Transverse colon (tissue), 4 donors: ENCODE measurements at places on chromosomes 7 and 10. TPM values are rescaled to one million over a fixed set of nuclear protein-coding genes. Genes with fewer than 3 reads are reported as not detected.

DNA sequence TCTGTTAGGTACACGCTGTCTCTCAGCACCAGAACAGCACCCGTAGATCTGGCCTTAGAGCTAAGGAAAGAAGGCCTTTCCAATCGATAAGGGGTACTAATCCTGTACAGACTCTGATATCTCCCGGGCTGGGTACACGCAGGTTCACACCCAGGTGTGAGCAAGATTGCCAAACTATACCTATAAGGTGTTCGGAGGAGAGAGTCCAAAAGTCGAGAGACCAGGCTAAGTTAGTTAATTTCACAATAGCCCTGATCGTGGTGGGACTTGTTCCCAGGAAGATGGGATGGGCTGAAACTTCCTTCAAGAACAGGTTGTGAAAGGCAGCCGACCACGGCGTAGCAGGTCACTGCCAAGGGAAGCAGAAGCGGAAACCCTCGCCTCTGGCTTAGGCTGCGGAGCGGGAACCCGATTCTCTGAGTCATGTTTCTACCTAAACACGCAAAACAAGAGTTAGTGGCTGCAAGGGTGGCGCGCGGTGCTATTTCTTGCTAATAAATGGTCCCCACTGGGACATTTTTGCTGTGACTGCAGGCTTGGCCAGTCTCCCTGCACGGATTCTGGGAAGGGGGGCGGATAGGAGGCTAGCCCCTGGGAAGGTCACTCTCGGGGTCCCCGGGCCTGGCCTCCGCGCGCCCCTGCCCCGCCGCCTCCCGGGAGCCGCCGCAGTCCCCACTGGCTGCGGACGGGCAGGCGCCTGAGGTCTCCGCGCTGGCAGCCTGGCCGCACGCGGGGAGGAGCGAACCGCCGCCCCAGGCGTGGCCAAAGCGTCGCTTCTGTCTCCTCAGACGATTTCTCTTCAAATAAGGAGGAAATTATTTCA is 75.4 kb upstream of the PDSS1 start:
- peaks cover 17% of the 10 kb centered on the region for H3K27me3 ChIP-seq
- H3K4me3 ChIP-seq: peak overlapping the region; percentile 21
- H3K27ac ChIP-seq: peak overlapping the region; percentile 84
- DNase-seq: peak; percentile 67

GRCh38 chr10:79563426-79563825 is 3.2 kb upstream of the SFTPA2 start:
- no peaks in the 10 kb centered on the region for H3K36me3 ChIP-seq
- H3K4me1 ChIP-seq: no peaks in the 10 kb centered on the region
- no peak overlapping the region for H3K4me3 ChIP-seq

GRCh38 chr10:117532451-117533107 is 10.0 kb upstream of the EMX2 start:
- peaks cover 100% of the 10 kb centered on the region for H3K27me3 ChIP-seq
- H3K36me3 ChIP-seq: no peaks in the 10 kb centered on the region
- H3K4me3 ChIP-seq: no peak overlapping the region
- peaks cover 11% of the 10 kb centered on the region for H3K4me1 ChIP-seq

DNA sequence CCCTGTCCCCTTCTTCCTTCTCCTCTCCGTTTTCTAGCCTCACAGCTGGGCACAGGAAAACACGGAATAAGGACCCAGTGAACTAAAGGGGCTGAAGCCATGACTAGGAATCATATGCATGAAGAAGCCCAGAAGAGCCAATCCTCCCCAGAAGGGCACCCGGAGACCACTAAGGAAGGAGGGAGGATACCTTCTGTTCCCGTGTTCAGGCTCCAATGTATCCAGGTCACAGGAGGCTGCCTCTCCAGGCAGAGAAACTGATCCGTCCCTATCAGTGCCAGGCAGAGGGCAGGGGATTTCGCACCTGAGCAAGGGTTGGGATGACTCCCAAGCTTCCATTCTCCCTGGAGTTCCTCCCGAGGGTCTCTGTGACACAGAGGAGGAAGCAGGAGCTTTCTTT is 246.6 kb downstream of the SNX10 start:
- no peak overlapping the region for H3K4me3 ChIP-seq
- H3K27ac ChIP-seq: no peak overlapping the region
- H3K4me1 ChIP-seq: no peaks in the 10 kb centered on the region
- H3K27me3 ChIP-seq: no peaks in the 10 kb centered on the region

DNA sequence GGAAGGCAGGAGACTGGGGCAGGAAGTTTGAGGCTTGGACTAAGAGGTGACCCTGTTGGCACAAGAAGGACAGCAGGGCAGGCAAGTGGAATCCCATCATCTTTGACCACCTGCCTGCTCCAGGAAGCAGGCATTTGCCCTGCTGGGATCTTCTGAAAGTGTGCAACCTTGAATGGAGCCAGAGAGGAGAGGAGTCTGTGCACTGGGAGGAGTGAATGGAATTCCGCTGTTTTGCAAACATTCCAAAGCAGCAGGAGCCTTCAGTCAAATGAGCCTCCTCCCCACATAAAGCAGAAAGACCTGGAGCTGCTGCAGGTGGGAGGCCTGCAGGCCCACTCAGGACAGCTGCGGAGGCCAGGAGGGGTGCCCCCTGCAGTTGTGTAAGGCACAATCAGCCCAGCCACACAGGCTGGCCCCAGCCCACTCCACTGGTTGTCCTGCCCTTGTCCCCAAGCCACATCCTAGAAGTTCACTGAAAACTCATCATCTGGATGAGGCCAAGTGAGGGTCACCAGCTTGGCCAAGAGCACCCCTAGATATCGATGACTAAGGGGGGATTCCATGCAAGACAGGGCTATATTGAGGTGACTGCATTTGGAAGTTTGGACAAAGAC is 249.5 kb downstream of the RPS24 start:
- no peaks in the 10 kb centered on the region for H3K36me3 ChIP-seq
- DNase-seq: no peak
- no peaks in the 10 kb centered on the region for H3K4me1 ChIP-seq
- no peak overlapping the region for H3K27ac ChIP-seq
- no peaks in the 10 kb centered on the region for H3K27me3 ChIP-seq

- peak; percentile 56 for DNase-seq
- H3K36me3 ChIP-seq: no peaks in the 10 kb centered on the region
- peaks cover 37% of the 10 kb centered on the region for H3K27me3 ChIP-seq
- peak overlapping the region; percentile 8 for H3K4me3 ChIP-seq
These were observed 277.6 kb downstream of the GATA3 start for GRCh38 chr10:8331896-8332729.

- no peaks in the 10 kb centered on the region for H3K4me1 ChIP-seq
- no peak for DNase-seq
These were observed 141.1 kb downstream of the INSYN2A start for GRCh38 chr10:127055263-127055662.

GRCh38 chr10:14601872-14602725 is 172.6 kb downstream of the FAM107B start:
- H3K4me1 ChIP-seq: peaks cover 13% of the 10 kb centered on the region
- DNase-seq: peak; percentile 55
- no peak overlapping the region for H3K4me3 ChIP-seq

- no peaks in the 10 kb centered on the region for H3K27me3 ChIP-seq
- no peak overlapping the region for H3K27ac ChIP-seq
- no peaks in the 10 kb centered on the region for H3K4me1 ChIP-seq
- no peak overlapping the region for H3K4me3 ChIP-seq
- H3K36me3 ChIP-seq: no peaks in the 10 kb centered on the region
- DNase-seq: no peak
These were observed 289.4 kb upstream of the IGFBP3 start for GRCh38 chr7:46210467-46210866.

DNA sequence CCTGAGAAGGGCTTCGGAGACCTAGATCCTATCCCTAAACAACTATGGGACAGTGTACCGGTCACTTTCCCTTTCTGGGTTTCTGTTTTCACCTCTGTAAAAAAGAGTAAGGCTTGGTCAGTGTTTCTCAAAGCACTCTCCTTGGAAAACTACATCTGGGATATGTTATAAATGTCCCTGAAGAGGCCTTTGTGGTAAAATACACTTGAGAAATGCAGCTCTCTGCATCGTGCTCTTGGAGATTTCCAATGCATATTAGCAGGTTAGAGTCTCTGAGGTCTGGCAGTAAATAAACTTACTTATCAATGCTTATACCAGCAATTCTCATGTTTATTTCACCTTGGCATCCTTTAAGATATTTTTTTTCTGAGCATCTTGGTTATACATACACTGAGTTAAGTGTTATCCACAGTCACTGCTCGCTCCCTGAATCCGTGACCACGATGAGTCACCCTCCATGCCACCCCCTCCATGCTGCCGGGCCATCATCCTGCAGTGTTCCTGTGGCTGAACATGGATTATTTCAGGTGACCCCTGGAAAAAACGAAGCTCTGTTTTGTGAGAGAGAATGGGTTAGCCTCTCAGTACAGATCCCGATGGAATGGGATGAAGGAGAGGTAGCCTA is 3.3 kb upstream of the TBXAS1 start:
- no peak overlapping the region for H3K4me3 ChIP-seq
- H3K27me3 ChIP-seq: no peaks in the 10 kb centered on the region
- no peaks in the 10 kb centered on the region for H3K36me3 ChIP-seq
- peaks cover 22% of the 10 kb centered on the region for H3K4me1 ChIP-seq

- no peaks in the 10 kb centered on the region for H3K4me1 ChIP-seq
- no peak overlapping the region for H3K27ac ChIP-seq
- no peak for DNase-seq
- H3K4me3 ChIP-seq: no peak overlapping the region
- H3K27me3 ChIP-seq: no peaks in the 10 kb centered on the region
These were observed 203.8 kb upstream of the ZMIZ1 start for GRCh38 chr10:78864761-78865537.

GRCh38 chr10:99834410-99834809 is 52.0 kb downstream of the ABCC2 start:
- no peak overlapping the region for H3K27ac ChIP-seq
- no peak for DNase-seq
- H3K36me3 ChIP-seq: no peaks in the 10 kb centered on the region
- H3K27me3 ChIP-seq: no peaks in the 10 kb centered on the region
- H3K4me3 ChIP-seq: no peak overlapping the region

DNA sequence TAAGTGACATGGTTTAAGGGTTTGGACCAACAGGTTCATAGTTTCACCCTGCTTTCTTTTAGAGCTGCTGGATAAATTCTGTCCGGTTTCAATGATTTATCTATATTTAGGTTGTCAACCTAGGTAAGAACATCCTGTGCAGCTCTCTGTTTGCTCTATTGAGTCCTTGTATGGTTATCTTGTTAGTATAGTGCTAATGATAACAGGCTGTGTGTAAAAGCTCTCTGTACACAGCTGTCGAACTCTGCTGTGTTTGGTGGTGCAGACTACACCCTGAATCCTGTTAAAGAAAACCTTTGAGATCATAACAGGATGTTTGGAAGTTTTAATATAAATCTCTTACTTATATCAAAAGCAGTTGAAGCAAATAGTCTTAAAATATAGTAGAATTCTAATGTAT is 219.2 kb downstream of the SDK1 start:
- H3K27me3 ChIP-seq: no peaks in the 10 kb centered on the region
- H3K4me3 ChIP-seq: no peak overlapping the region
- H3K27ac ChIP-seq: peak overlapping the region; percentile 43
- H3K36me3 ChIP-seq: no peaks in the 10 kb centered on the region

DNA sequence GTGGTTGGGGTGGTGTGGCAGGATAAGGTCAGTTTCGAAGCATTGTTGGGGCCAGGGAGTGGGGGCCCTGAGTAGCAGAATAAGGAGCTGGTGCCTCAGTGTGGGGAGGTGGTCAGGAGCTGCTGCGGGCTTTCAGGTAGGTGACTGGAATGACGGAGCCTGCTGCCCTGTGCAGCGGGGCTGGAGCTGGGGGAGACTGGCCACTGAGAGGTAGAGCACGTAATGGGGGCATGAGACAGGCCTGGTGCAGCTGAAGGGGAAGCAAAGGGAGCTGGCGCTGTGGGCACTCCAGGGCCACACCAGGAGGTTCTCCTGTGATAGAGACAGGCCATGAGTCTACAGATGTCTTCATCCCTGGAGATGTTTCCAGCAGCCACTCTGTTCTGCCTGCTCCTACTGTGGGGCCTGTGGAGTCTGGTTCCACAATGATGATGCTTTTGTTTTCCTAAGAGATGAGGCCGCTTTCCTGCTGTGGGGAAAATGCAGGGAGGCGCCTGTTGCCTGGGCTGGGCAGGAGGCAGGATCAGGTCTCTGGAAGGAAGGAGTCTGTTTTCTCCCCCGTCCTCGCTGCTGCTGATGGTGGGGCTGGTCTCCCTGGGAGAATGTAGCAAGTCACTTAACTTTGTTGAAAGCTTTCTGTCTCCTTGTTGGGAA is 31.1 kb downstream of the NUB1 start:
- H3K27ac ChIP-seq: no peak overlapping the region
- H3K4me1 ChIP-seq: no peaks in the 10 kb centered on the region
- no peaks in the 10 kb centered on the region for H3K27me3 ChIP-seq
- H3K36me3 ChIP-seq: no peaks in the 10 kb centered on the region
- peak; percentile 2 for DNase-seq

GRCh38 chr7:11858622-11859302 is 26.8 kb upstream of the THSD7A start:
- H3K36me3 ChIP-seq: no peaks in the 10 kb centered on the region
- H3K4me3 ChIP-seq: no peak overlapping the region
- no peak overlapping the region for H3K27ac ChIP-seq
- H3K4me1 ChIP-seq: no peaks in the 10 kb centered on the region
- no peaks in the 10 kb centered on the region for H3K27me3 ChIP-seq

GRCh38 chr7:83611776-83612175 is 37.2 kb downstream of the SEMA3E start:
- no peaks in the 10 kb centered on the region for H3K36me3 ChIP-seq
- no peak for DNase-seq
- no peak overlapping the region for H3K4me3 ChIP-seq
- no peaks in the 10 kb centered on the region for H3K27me3 ChIP-seq

- no peaks in the 10 kb centered on the region for H3K36me3 ChIP-seq
- peaks cover 2% of the 10 kb centered on the region for H3K27me3 ChIP-seq
- H3K4me1 ChIP-seq: no peaks in the 10 kb centered on the region
- no peak overlapping the region for H3K4me3 ChIP-seq
These were observed 3.6 kb upstream of the HTR5A start for GRCh38 chr7:155066417-155066950.

- no peak overlapping the region for H3K4me3 ChIP-seq
- H3K4me1 ChIP-seq: no peaks in the 10 kb centered on the region
- H3K36me3 ChIP-seq: no peaks in the 10 kb centered on the region
These were observed 30.3 kb downstream of the C1GALT1 start for GRCh38 chr7:7212612-7213011.

GRCh38 chr10:10141782-10142382 is 875.8 kb upstream of the CELF2 start:
- H3K27ac ChIP-seq: no peak overlapping the region
- no peaks in the 10 kb centered on the region for H3K27me3 ChIP-seq
- H3K36me3 ChIP-seq: no peaks in the 10 kb centered on the region
- no peak for DNase-seq
- H3K4me1 ChIP-seq: peaks cover 3% of the 10 kb centered on the region

- no peak for DNase-seq
- H3K27ac ChIP-seq: no peak overlapping the region
- H3K27me3 ChIP-seq: no peaks in the 10 kb centered on the region
- no peaks in the 10 kb centered on the region for H3K36me3 ChIP-seq
- H3K4me3 ChIP-seq: no peak overlapping the region
These were observed 91.6 kb downstream of the ETV1 start for GRCh38 chr7:13897819-13898218.

GRCh38 chr7:8056439-8056838 is 87.8 kb downstream of the GLCCI1 start:
- DNase-seq: no peak
- no peaks in the 10 kb centered on the region for H3K27me3 ChIP-seq
- H3K4me3 ChIP-seq: no peak overlapping the region
- H3K27ac ChIP-seq: no peak overlapping the region
- H3K36me3 ChIP-seq: no peaks in the 10 kb centered on the region

The IMPDH1 gene
- 26.4 TPM for total RNA-seq

The LLCFC1 gene
- total RNA-seq: not detected

The MAT1A gene
- not detected for total RNA-seq

The TMEM196 gene
- not detected for total RNA-seq

The IQUB gene
- total RNA-seq: 0.14 TPM

The NEUROD6 gene
- total RNA-seq: not detected

The HTR7 gene
- total RNA-seq: not detected
